ENCODE measurements at places on chromosomes 12 and 14.

- H3K27me3 ChIP-seq = peaks cover 99% of the 10 kb centered on the region
- no peak for DNase-seq
- no peak overlapping the region for H3K27ac ChIP-seq
- no peak overlapping the region for H3K4me3 ChIP-seq
Measured at GRCh38 chr12:54052438-54053002, 1.1 kb upstream of the HOXC4 start.

GRCh38 chr12:45687081-45688015 lies 42.2 kb upstream of the ARID2 start:
- DNase-seq = no peak
- H3K36me3 ChIP-seq = no peaks in the 10 kb centered on the region
- 0 out of 2 replicates have a peak, but pooled peaks cover 2% of the 10 kb centered on the region for H3K4me1 ChIP-seq
- no peaks in the 10 kb centered on the region for H3K27me3 ChIP-seq
- no peak overlapping the region for H3K27ac ChIP-seq

- peak within 1 kb of the TSS; percentile 53 for H3K4me3 ChIP-seq
- H3K27ac ChIP-seq = no peak within 1 kb of the TSS
- peaks cover 4% of the 10 kb centered on the region for H3K4me1 ChIP-seq
- no peaks in the 10 kb centered on the region for H3K36me3 ChIP-seq
- DNase-seq = no peak
- H3K27me3 ChIP-seq = peaks cover 7% of the 10 kb centered on the region
Measured at GRCh38 chr12:6821591-6822425, at the start of gene GPR162. TSS of gene GPR162 (plus strand) at chr12:6821821. CDS start at chr12:6823899, 2,078 bp downstream.

GRCh38 chr12:115245020-115245419 lies 561.0 kb upstream of the TBX3 start:
- no peaks in the 10 kb centered on the region for H3K36me3 ChIP-seq
- no peak overlapping the region for H3K4me3 ChIP-seq
- H3K27ac ChIP-seq = no peak overlapping the region
- DNase-seq = no peak

- H3K4me1 ChIP-seq = no peaks in the 10 kb centered on the region
- no peak overlapping the region for H3K4me3 ChIP-seq
Measured at GRCh38 chr14:69405762-69406161, 7.3 kb downstream of the SLC39A9 start.

All from H1 (cell line).